ENCODE measurements at places on chromosomes 1 and 21.

GRCh38 chr1:16046842-16047241 is 3.3 kb downstream of the CLCNKB start:
- no peak for DNase-seq

DNA sequence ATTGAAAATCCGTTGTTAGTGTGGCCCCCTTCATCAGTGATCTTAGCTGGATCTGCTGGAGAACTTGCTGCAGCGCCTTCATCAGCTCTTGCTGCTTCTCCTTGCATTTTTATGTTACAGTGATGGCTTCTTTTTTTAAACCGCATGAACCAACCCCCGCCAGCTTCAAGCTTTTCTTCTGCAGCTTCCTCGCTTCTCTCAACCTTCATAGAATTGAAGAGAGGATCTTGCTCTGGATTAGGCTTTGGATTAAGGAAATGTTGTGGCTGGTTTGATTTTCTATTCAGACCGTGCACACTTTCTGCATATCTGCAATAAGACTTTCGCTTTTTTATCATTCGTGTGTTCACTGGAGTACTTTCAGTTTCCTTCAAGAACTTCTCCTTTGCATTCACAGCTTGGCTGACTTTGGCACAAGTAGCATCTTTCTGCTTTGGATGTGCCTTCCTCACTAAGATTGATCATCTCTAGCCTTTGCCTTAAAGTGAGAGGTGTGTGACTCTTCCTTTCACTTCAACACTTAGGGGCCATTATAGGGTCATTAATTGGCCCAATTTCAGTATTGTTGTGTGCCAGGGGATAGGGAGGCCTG is 13.1 kb downstream of the RNF187 start:
- no peak for DNase-seq

GRCh38 chr1:232937741-232938375 is 12.6 kb upstream of the NTPCR start:
- no peak for DNase-seq

DNA sequence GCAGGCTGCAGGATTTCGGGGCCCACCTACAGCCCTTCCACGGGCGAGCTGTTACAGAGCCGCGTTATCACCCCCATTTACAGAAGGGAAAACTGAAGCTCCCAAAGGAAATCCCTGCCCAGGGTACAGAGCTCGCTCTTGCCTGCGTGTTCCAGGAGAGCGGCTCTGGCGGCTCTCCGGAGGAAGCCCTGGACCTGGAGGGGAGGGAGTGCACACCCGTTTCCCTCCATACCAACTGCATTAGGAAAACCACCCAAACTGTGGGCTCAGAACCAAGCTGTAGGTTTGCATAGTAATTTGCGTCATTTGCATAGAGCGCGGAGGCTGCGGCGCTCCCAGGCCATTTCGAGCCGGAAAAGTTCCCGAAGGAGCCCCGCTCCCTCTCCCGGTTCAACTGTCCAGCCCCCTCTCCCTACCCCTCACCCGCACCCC is 24.7 kb upstream of the ADGRB2 start:
- no peak for DNase-seq

- DNase-seq: no peak
These were observed 137.5 kb downstream of the TGFB2 start for GRCh38 chr1:218482683-218483082.

GRCh38 chr21:45056296-45056904 is 18.0 kb upstream of the ADARB1 start:
- DNase-seq: no peak

- DNase-seq: no peak
These were observed 75.2 kb downstream of the BEND5 start for GRCh38 chr1:48701445-48701844.

DNA sequence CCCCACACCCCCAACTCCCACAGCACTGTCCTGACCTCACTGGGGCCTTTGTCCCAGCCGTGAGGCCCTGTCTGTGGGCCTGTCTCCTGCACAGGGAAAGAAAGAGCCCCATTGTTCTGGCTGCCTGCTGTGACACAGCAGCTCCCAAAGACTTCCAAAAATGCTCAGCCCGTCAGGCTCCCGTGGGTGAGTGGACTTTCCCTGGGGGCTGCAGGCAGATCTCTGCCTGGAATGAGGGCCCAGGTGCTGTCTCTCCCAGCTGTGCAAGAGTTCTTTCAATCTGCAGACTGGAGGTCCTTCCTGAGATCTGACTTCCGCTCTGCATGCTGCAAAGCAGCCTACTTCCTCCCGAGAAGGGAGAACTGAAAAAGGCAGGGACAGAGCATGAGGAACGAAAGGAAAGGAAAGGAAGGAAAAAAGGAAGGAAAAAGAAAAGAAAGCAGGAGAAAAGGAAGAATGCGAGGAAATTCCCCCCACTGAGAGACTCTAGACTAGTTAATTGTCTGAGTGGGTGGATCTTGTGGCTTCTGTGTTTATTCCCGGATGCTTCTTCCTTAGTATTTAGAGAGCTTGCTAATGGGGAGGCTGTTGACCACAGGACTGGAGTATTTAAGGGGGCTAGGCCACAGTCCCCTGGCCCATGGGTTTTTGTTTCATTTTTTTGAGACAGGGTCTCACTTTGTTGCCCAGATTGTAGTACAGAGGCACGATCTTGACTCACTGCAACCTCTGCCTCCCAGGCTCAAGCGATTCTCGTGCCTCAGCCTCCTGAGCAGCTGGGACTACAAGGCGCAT is 15.0 kb downstream of the NES start:
- DNase-seq: no peak

GRCh38 chr1:54825696-54826095 is 24.6 kb upstream of the TTC22 start:
- DNase-seq: no peak

GRCh38 chr1:114455102-114455785 is 55.8 kb downstream of the TRIM33 start:
- DNase-seq: no peak

DNA sequence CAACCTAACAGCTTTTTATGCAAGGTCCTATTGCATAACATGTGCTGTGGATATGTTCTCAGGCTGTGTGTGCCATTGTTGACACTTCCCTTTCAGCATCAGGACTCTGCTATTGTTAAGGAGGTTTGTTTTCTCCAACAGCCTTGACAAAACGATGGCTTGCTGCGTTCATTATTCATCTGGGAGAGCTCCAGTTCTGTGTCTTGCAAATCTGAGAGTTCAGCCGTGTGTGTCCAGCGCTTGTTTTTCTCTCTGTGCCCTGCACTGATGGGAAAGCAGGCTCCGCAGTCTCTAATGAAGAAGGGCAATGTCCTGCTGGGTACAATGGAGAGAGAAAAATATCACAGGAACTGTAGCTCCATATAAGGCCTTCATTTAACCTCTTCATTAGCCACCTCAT is 63.7 kb downstream of the CLDN17 start:
- DNase-seq: no peak

DNA sequence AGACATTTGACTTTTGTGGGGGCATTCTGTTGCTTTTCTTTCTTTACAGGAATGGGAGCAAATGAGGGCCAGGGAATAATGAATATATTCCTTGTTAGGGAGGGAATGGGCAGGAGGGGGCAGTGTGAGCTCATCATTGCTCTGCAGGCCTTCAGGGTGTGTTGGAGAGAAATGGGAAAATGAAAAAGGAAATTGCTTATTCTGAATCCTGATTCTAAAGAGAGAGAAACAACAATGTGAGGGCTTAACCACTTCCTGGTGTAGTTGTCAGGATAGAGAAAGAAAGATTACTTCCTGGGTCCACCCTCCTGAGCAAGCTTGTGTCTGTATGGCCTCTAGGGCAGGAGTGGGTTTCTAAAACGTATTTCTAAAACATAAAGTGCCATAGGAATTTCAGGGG is 28.3 kb downstream of the VANGL2 start:
- DNase-seq: no peak

DNA sequence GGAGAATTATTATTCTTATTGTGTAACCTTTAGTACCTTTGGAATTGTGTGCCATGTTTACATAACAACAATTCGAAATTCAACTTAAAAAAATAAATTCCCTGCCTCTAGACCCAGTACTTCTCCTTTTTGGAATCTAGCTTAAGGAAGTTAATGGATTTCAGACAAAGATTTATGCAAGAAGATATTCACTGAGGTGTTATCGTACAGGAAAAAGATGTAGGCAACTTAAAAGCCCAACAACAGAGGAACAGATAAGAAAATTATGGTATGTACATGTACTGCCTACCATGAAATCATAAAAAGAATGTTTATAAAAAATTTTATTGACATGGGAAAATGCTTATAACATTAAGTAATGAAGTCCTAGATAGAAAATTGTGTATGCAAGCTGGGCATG is 18.2 kb upstream of the STMN1 start:
- no peak for DNase-seq

DNA sequence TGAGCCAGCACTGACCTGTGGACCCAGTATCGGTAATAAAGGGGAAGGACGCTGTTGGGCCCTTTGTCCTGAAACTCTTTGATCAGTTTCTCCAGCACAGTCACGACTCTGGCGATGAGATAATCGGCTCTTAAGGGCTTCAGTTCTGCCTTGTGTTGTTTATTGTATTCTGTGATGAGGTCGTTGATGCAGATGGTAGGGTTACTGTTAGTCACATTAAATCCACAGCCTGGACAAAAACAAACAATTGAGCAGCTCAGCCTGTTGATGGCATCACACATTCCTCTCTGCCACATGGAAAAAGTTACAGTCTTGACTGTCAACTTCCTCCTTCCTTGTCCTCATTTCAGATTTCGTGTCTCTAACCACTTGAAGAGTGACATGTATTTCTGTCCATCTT is 57.6 kb downstream of the SIM2 start:
- DNase-seq: no peak

DNA sequence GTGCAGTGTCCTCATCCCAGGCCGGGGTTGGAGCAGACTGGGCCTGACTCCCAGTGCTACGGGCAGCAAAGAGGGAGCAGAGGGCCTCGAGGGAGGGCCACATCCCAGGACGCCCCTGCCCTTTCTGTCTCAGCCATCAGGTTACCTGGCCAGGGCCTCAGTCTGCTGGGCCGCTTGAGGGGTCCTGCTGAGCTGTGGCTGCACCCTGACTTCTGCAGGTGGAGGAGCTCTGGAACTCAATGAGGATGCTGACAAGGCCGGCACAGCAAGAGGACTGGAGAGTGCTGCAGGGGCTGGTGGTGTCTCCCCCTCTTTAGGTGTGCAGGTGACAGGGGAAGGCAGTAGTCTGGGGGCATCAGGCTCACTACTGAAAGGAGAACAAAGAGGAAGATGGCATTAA is 3.3 kb downstream of the ZNF692 start:
- DNase-seq: no peak

GRCh38 chr1:42165511-42166210 is 1.1 kb upstream of the GUCA2A start:
- no peak for DNase-seq

- no peak for DNase-seq
These were observed 2.6 kb downstream of the DLGAP3 start for GRCh38 chr1:34926894-34927293.

DNA sequence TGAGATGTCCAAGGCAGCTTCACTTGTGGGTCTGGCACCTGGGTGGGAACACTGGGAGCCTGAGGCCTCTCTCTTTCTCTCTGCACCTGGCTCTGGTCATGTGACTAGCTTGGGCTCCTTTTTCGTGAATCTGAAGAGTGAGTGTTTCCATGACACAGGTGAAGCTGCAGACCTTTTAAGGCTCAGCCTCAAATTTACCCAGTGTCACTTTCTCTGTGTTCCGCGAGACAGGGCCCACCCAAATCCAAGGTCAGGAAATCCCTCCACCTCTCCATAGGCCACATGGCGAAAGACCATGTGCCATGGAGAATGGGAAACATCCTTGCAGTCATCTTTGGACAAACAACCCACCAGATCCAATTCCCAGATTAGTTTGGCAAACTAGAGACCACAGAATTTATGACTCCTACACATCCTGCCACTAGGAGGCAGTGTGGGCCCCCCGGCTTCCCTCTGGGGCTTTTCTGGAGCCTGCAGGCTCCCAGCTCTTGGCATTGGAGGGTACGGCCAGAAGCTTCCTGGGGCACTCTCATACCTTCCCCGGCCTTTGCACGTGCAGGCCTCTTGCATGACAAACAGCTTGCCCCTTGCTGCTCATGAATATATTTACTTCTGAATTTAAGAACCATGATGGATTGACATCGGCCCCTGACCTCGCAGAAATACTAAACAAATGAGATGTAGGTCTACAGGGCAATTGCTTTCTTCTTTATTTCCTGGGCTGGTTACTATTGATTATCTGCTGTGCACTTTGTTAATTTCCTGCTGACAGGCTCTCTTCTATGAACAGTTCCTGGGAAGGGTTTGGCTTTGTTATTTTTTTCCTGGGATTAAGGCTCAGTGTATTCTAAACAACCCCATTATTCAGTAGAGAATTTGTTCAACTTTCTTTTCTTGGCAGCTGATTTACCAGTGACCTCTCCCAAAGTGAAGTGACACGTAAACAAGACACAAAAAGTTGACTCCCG is 180.7 kb downstream of the KAZN start:
- DNase-seq: no peak

- peak; percentile 40 for DNase-seq
These were observed 688 bp downstream of the SCAMP3 start for GRCh38 chr1:155261493-155261851.

DNA sequence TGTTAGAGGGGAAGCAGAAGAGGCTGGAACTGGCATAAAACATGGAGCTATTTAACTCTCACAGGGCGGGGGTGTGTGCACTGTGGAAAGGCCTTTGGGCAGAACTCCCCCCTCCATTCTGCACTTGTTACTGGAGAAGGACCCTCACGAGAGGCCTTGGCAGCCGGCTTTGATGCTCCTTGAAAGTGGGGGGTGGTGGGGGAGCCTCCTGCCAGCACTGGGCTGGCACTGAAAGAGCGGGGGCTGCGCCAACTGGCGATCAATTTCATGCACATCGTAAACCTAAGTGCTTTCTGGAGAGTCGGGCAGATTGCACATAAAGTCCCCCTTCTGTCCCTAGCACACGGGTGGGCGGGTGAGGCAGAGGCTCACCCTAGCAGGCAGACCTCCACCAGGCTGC is 28.9 kb downstream of the FOXO6 start:
- DNase-seq: no peak

GRCh38 chr21:37555672-37556261 is 189.2 kb downstream of the DYRK1A start:
- no peak for DNase-seq

DNA sequence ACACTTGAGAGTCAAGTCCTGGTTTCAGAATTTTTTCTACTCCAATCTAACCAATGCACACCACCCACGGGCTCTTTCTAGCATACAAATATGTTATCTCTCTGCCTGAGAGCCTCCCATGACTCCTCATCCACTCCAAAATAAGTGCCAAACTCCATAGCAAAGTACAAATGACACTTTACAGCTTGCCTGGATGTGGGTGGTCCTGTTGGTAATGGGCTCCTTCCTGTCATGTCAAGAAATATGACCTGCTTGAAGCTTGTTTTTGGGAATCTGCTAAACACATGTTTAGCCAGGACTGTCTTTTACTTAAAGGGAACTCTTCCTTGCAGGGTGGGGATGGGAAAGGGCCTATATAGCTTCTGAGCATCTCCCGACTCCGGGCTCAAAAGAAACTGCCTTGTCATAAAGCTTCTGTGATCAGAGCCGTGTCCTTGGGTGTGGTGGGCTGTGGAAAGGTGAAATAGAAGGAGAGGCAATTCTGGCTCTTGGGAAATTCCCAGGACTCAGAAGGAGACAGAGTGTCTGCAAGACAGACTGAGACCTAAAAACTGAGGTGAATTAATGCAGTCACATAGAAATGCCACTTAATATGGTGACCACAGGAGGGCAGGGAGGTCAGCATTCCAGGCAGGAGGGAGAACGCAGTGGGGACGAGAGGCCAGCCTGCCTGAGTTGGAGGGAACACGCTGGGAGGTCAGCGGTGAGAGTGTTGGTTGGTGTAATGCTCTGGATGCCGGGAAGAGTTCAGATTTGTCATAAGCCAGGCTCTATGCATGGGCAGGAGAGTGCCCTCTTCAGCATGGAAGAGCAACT is 6.1 kb upstream of the IGFN1 start:
- no peak for DNase-seq

- no peak for DNase-seq
These were observed 221.9 kb upstream of the C1orf174 start for GRCh38 chr1:4121834-4122512.

Measured in stimulated activated naive CD8-positive, alpha-beta T cell treated with anti-CD3 and anti-CD28 coated beads, Interleukin-15, amount 100 ng/mL, for 72 hours (primary cell).